Activated B cell treated with CpG ODN at 0.5 μM for 24 hours (primary cell): ENCODE measurements at places on chromosomes 3 and 15. TPM values are rescaled to one million over a fixed set of nuclear protein-coding genes. Genes with fewer than 3 reads are reported as not detected.

The IL12A gene
- total RNA-seq = 7.0 and 7.8 TPM in 2 replicates

The CHRNB4 gene
- not detected in 2 replicates for total RNA-seq

The RETNLB gene
- not detected in 2 replicates for total RNA-seq

The MKRN2OS gene
- not detected in 2 replicates for total RNA-seq

The TRPM1 gene
- total RNA-seq = 0.05 TPM in 1 of 2 replicates, not detected in the other

The SCN5A gene
- total RNA-seq = 0.02 TPM in 1 of 2 replicates, not detected in the other

The ACKR4 gene
- total RNA-seq = 0.11 and 0.15 TPM in 2 replicates

- peaks cover 5% of the 10 kb centered on the region for H3K4me1 ChIP-seq
- peaks cover 21% of the 10 kb centered on the region for H3K27me3 ChIP-seq
- H3K36me3 ChIP-seq = peaks cover 2% of the 10 kb centered on the region
- no peak overlapping the region for H3K27ac ChIP-seq
These were observed 204.2 kb upstream of the TBC1D5 start for GRCh38 chr3:17946619-17947018.

GRCh38 chr3:127732879-127733350 is 60.2 kb downstream of the ABTB1 start:
- no peak overlapping the region for H3K4me3 ChIP-seq
- peaks cover 56% of the 10 kb centered on the region for H3K4me1 ChIP-seq
- H3K36me3 ChIP-seq = no peaks in the 10 kb centered on the region
- H3K27ac ChIP-seq = no peak overlapping the region

GRCh38 chr3:24352893-24353553 is 141.6 kb downstream of the THRB start:
- DNase-seq = no peak
- peaks cover 3% of the 10 kb centered on the region for H3K27me3 ChIP-seq
- no peak overlapping the region for H3K27ac ChIP-seq
- no peaks in the 10 kb centered on the region for H3K4me1 ChIP-seq
- no peaks in the 10 kb centered on the region for H3K36me3 ChIP-seq

DNA sequence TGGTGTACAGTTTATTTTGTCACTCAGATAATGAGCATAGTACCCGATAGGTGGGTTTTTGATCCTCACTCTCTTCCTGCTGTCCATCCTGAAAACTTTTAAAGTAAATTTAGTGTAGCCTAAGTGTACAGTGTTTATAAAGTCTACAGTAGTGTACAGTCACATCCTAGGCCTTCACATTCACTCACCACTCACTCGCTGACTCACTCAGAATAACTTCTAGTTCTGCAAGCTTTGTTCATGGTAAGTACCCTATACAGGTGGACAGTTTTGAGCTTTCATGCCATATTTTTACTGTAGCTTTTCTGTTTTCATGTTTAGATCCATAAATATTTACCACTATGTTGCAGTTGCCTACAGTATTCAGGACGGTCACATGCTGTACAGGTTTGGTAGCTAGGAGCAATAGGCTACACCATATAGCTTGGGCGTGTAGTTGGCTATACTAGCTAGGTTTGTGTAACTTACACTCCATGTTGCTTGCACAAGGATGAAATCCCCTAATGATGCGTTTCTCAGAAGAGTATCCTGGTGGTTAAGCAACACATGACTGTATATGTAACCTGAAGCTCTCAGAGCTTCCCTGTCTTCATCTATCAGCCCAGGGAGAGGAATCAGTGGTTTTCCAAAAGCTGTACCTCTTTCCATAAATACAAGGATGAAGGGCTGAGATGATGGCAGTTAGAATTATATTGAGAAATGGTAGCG is 87.6 kb upstream of the SLC25A26 start:
- H3K27me3 ChIP-seq = no peaks in the 10 kb centered on the region
- H3K27ac ChIP-seq = no peak overlapping the region
- no peak for DNase-seq
- no peaks in the 10 kb centered on the region for H3K4me1 ChIP-seq
- no peak overlapping the region for H3K4me3 ChIP-seq

DNA sequence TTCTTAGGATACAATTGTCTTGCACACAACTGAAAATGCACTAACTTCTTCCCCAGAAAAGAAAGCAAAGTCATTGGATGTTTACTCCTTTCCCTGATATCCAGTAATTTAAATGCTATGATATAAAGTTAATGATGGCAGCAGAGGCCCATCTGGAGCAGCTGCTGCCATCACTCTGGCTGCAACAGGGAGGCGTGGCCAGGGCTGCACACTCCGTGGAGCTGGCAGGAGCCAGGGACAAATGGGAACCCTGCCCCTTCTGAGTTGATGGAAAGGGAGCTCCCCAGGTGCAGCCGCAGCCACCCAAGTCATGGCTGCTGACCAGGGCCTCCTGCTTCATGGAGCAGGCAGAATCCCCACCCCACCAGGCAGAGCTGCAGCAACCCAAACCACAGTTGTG is 72.6 kb upstream of the ALDH1A3 start:
- H3K4me1 ChIP-seq = no peaks in the 10 kb centered on the region
- DNase-seq = no peak
- H3K27ac ChIP-seq = no peak overlapping the region
- H3K4me3 ChIP-seq = no peak overlapping the region
- no peaks in the 10 kb centered on the region for H3K27me3 ChIP-seq
- no peaks in the 10 kb centered on the region for H3K36me3 ChIP-seq

DNA sequence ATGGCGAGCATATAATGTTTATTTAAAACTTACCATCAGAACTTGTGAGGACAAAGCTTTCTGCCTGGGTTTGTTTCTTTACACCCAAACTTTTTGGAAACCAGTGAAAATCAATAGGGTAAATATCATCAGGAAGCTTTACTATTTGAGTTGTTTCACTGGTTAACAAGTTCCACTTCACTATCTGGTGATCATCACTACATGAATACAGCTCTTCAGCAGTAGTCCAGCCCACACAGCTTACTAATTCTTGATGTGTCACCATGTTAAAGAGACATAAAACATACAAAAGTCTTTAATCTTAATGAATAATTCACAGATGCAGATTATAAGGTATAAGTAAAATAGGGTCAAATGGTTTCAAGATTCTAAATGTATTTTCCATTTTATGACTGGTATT is 17.6 kb downstream of the IFT80 start:
- no peaks in the 10 kb centered on the region for H3K4me1 ChIP-seq
- H3K27ac ChIP-seq = no peak overlapping the region
- no peaks in the 10 kb centered on the region for H3K27me3 ChIP-seq
- no peak overlapping the region for H3K4me3 ChIP-seq
- no peak for DNase-seq
- H3K36me3 ChIP-seq = peaks cover 19% of the 10 kb centered on the region

- H3K27ac ChIP-seq = no peak overlapping the region
- no peaks in the 10 kb centered on the region for H3K27me3 ChIP-seq
- H3K36me3 ChIP-seq = no peaks in the 10 kb centered on the region
- peaks cover 25% of the 10 kb centered on the region for H3K4me1 ChIP-seq
- H3K4me3 ChIP-seq = no peak overlapping the region
These were observed 4.8 kb downstream of the CX3CR1 start for GRCh38 chr3:39275052-39275451.

DNA sequence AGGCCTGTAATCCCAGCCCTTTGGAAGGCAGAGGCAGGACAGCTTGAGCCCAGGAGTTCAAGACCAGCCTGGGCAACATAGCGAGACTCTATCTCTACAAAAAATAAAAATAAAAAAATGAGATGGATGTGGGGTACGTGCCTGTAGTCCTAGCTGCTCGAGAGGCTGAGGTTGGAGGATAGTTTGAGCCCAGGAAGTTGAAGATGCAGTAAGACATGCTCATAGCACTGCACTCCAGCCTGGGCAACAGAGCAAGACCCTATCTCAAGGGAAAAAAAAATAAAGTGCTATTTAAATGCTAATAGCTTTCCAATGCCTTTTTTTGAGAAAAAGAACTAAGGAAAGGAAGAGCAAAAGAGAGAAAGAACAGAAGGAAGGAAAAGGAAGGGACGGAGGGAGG is 94.5 kb downstream of the MAGI1 start:
- peaks cover 2% of the 10 kb centered on the region for H3K27me3 ChIP-seq
- no peak for DNase-seq
- no peaks in the 10 kb centered on the region for H3K4me1 ChIP-seq
- H3K4me3 ChIP-seq = no peak overlapping the region
- H3K36me3 ChIP-seq = no peaks in the 10 kb centered on the region

- H3K4me3 ChIP-seq = no peak overlapping the region
- no peak for DNase-seq
- no peaks in the 10 kb centered on the region for H3K27me3 ChIP-seq
- no peaks in the 10 kb centered on the region for H3K36me3 ChIP-seq
These were observed 39.1 kb downstream of the SYNM start for GRCh38 chr15:99143655-99144610.

DNA sequence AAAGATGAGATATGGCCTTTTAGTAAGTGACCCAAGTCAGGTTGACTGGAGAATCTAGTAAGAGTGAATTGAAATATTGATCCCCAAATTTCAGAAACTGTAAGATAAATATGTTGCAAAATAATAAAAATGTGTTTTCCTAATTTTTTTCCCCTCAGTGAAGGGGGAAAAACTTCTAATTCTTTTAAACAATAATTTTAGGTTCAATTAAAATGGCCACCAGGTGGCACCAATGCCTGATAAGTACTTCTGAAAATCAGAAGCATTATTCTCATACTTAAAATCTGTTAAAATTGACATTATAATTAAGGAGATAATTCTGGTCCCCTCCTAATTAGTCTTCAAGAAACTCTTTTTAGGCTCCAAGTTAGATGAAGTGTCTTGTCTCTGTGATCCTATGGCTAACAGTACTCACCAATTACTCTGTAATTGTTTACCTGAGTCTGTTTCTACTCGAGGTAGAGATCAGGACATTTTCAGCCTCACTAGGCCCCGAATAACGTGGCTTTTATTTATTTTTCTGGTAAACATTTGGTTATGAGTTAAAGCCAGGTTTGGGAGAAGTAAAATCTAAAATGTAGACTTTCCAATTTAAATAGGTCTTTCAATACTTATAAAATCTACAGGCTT is 52.6 kb downstream of the NMD3 start:
- H3K4me3 ChIP-seq = no peak overlapping the region
- H3K4me1 ChIP-seq = no peaks in the 10 kb centered on the region
- peaks cover 28% of the 10 kb centered on the region for H3K36me3 ChIP-seq
- H3K27me3 ChIP-seq = no peaks in the 10 kb centered on the region
- no peak for DNase-seq
- no peak overlapping the region for H3K27ac ChIP-seq
